IMR-90 (cell line): ENCODE measurements at places on chromosomes 1 and 21. TPM values are rescaled to one million over a fixed set of nuclear protein-coding genes. Genes with fewer than 3 reads are reported as not detected.
A peak's percentile ranks its signal among the peaks of the same experiment; 100 is the strongest.

DNA sequence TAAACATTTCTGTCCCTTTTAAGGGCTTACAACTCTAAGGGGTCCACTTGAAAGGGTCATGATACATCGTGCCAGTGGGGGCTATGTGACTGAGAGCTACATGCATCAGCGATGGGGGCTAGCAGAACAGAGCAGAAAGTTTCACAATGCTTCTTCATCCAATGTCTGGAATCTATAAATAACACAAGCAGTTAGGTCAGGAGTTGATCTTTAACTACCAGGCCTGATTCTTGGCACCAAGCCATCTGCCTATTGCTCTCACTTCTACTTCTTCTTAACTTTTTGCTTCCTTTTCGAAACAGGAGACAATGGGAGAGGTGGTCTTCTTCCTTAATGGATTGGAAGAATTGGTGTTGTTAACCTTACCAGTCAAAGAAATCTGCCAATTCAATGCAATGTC is 410.0 kb downstream of the TGFB2 start:
- DNase-seq = no peak

GRCh38 chr1:166031932-166032571 is 134.7 kb downstream of the FAM78B start:
- no peak for DNase-seq

DNA sequence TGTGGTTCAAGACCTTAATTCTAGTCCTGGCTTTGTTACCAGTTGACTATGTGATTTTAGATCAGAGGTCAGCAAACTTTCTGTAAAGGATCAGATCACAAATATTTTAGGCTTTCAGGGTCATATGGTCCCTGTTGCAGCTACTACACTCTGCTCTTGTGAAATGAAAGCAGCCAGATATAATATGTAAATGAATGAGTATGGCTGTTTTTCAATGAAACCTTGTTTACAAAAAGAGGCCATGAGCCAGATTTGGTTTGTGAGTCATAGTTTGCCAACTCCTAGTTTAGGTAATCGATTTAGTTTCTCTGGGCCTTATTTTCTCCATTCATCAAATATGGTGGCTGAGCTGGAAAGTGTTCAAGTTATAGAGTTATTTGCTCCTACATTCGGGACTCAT is 346.7 kb downstream of the NUF2 start:
- DNase-seq = no peak

- DNase-seq = peak; percentile 96
These were observed 115.2 kb downstream of the ROR1 start for GRCh38 chr1:63888984-63889383.

GRCh38 chr1:157193702-157194391 is 55.7 kb upstream of the ETV3 start:
- DNase-seq = peak; percentile 42

GRCh38 chr1:75795703-75796193 is 934 bp upstream of the MSH4 start:
- DNase-seq = no peak

- DNase-seq = peak; percentile 96
These were observed 34.7 kb downstream of the RGS5 start for GRCh38 chr1:163168053-163168452.

DNA sequence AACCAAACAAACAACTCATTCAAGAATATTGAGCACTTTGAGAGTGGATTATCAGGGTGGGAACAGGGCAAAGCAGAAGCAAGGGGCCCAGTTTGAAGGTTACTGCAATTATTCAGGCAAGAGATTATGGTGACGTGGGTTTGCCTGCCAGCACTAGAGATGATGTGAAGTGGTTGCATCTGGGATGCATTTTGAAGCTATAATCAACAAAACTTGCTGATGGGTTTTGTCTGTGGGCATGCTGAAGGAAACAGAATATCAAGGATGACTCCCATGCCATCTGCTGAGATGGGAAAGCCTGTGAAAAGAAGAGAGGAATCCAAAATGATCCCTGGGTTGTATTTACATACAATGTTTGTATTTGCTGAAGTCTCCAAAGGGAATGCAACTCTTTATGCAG is 224.3 kb upstream of the GREM2 start:
- no peak for DNase-seq

DNA sequence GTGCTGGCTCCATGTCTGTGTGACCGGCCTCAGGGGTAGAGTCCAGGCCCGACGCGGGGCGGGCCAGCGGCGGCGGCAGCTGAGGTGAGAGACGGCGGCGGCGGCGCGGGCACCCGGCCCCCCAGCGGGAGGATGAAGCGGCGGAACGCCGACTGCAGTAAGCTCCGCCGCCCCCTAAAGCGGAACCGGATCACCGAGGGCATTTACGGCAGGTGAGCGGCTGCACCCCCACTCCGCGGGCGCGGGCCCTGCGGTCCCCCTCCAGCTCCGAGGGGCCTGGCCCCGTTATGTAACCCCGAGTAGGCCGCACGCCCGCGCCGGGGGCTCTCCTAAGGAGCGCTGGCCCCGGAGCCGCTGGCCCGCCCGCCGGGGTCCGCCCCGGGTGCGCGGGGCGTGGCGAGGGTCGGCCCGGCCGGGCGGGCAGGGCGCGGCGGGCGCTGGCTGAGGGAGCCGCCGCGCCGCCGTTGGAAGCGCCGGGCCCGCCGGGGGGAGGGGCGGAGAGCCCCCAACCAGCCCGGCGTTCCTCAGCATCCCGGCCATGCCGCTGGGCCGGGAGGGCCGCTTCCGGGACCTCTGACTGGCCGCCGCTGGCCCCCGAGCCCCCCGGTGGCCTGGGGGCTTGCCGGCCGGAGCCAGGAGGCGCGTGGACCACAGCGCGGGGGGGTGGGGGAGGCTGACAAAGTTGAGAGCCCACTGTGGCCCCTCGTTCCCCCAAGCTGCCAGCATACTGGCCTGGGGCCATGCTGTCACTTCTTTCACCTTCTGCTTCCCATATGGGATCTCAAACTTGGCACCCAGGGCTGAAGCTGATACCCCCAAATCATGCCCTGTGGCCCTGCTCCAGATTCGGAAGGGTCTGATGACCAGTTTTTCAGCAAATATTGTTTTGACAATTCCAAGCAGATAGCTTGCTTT is 527 bp downstream of the MACO1 start:
- DNase-seq = no peak

GRCh38 chr1:107549152-107549810 is 408.4 kb downstream of the NTNG1 start:
- no peak for DNase-seq

DNA sequence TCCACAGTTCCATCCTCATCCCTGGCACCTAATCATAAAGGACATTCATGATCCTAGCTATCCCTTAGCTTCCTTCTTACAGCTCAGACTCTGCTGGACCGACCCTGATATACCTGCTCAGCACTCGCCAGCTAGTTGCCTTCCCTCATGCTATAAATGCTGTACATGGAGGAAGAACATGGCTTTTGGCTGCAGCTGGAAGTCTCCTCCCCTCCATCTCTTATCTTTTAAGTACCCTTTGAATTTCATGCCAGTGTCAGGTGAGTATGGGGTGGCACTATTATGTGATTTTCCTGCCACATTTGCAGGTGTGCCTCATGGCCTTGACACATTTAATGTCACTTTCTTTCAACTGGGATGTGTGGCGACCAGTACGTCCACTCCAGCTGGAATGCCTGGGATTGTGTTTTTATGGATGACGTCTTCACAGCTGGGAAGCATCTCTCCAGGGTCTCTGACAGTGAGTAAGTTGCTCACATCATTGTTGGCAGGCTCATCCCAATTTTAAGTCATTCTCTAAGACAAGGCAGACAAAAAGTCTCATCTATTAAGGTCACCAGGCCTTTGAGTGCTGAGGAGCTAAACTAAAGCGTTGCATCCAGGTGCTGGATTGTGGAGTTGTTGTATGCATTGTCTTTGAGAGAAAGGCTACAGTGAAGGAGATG is 43.4 kb downstream of the RUNX1 start:
- no peak for DNase-seq

DNA sequence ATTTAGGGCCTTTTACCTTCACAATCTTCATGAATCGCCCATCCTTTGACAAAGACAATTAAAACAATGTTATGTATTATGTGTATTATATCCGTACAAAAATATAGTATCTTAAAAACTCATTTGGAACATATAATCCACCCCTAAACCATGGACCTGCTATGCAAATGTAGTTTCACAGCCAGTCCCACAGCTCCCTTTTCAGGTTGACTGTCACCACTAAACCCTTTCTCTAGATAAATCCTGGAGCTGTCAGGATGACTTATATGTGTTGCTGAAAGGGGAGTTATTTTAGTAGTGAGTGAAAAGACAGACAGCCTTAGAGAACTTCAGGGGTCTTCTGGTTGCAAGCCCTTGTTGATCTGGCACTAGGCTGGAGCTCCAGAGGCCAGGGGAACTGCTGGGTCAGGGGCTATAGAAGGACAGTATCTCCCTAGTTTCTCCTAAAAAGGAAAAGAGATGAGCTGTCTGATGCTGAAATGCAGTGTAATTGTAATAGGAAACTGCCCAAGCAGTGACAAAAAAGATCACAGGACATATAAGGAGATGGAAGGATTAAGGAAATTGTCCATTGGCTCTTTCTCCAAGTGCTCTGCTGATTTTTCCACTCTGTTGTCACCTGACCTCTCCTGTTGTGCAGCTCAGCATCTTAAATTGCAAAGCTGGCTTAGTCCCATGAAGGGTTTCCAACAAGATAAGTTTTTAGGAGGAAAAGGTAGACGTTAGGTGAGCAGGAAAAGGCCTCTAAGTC is 127.7 kb downstream of the S1PR1 start:
- DNase-seq = peak; percentile 9

GRCh38 chr1:94769551-94769950 is 50.6 kb upstream of the SLC44A3 start:
- no peak for DNase-seq

GRCh38 chr1:96944432-96945092 is 223.0 kb downstream of the PTBP2 start:
- no peak for DNase-seq

GRCh38 chr1:230122366-230123279 is 55.6 kb downstream of the GALNT2 start:
- no peak for DNase-seq

GRCh38 chr1:24470592-24470991 is 32.0 kb upstream of the RCAN3 start:
- no peak for DNase-seq

- no peak for DNase-seq
These were observed 60.4 kb upstream of the MAP10 start for GRCh38 chr1:232744847-232745246.

Gene FMO1
- not detected in 2 replicates for total RNA-seq

Gene GPR25
- not detected in 2 replicates for total RNA-seq

Gene OTUD3
- 2.9 and 6.1 TPM in 2 replicates for total RNA-seq

Gene TNFSF4
- total RNA-seq = 19.7 and 23.6 TPM in 2 replicates

Gene HENMT1
- 0.28 and 0.54 TPM in 2 replicates for total RNA-seq

Gene OR2L8
- not detected in 2 replicates for total RNA-seq
